ENCODE measurements at places on chromosomes 3 and 15. TPM values are rescaled to one million over a fixed set of nuclear protein-coding genes. Genes with fewer than 3 reads are reported as not detected.
A peak's percentile ranks its signal among the peaks of the same experiment; 100 is the strongest.

TMEM212 gene
- total RNA-seq, result not detected

ULK4 gene
- 5.7 TPM for total RNA-seq

MKRN2 gene
- 21.6 TPM for total RNA-seq

CLDN18 gene
- not detected for total RNA-seq

- DNase-seq, result no peak
These were observed 135.4 kb upstream of the MB21D2 start for GRCh38 chr3:193053046-193053435.

GRCh38 chr3:31452495-31453106 lies 80.1 kb upstream of the STT3B start:
- DNase-seq, result peak; percentile 28

DNA sequence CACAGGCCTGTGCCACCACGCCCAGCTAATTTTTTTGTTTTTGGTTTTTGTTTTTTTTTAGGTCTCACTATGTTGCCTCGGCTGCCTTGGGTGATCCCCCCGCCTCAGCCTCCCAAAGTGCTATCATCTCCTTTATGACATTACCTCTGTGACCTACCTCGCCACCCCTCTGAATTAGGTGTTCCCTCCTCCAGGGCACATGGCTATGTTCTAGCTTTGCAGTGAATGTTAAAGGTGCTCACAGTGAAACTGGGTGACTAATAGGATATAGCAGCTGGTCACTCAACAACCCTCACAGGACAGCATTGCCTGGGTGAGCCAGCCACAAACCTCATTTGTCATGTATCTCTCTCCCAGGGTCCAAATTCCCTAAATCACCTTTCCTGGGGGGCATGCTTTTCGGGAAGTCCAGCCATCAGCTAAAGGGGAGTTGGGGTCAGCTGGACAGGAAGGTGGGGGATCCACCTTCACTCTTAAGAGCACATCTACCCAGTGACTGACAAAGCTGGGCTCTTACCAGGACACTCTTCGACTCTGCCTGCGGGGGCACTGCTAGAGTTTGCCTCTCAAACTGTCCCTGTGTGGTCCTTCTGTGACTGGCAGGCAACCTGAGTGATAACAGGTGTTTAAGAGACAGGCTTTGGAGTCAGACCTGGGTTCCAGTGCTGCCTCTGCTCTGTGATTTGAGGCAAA lies 1.6 kb upstream of the TTLL3 start:
- DNase-seq, result no peak

DNA sequence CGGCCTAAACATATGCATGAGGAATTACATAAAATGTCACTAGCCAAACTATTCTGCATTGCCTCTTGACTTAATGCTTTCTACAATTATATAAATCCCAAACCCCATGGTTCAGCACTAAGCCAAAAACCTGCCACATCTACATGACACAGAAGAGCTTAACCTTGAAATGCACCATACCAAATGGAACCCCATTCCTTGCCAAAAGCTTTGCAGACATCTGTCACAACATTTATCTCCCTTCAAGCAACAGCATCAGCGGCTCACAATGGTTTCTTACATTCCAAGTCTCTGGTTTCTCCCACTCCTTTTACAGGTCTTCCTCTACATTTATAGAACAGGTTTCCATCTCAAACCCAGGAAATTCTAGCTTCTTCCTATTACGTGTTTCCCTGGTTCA lies 58.4 kb upstream of the GYG1 start:
- DNase-seq, result no peak

DNA sequence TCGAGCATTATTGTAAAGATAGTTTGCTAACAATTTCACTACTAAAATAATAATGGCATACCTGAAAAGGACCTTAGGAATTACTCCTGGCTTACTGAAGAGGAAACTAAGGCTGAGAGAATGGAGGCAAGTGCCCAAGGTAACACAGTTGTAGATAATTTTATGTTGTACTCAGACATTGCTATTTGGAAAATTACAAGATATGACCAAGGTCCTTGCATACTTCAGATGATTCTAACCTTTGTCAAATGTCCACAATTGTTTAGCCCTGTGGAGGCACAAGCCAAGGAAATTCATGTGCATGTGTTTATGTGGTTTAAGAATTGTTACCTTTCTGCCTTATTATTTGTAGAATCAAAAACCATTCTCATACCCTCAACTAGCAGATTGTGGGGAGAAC lies 105.7 kb downstream of the TUSC7 start:
- no peak for DNase-seq

DNA sequence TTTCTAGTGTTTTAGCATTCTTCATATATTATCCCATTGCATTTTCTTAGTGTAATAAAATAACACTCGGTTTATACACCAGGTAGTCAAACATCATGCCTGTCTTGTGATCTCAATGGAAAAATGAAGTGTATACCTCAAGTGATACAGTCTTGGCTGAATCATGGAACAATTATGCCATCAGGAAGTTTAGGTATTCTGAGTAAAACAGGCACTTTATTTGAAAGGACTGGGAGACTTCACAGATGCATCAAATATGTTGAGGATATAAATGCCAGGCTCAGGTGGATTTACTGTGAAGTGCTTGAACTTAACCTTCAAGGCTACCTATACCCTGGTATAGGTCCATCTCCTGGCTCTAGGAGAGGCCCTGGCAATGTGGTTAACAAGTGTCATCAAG lies 8.5 kb downstream of the TGFBR2 start:
- DNase-seq, result no peak

DNA sequence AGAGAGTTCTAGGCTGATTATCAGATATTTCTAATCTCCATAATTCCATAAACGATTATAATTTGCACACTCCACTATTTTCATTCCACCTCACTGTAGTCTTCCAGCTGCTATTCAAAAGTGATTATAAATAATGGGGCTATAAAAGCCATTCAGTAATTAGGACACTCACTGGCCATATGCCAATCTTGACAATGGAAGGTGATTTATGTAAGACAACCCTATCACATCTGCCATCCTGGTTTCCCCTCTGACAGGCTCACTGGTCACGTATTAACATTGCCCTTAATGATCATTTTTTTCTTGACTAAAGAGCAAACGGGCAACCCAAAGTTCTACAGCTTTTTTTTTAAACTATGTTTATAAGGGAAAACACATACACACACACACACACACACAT lies 402.4 kb downstream of the MAGI1 start:
- no peak for DNase-seq

GRCh38 chr3:168094877-168095610 lies 680 bp downstream of the GOLIM4 start:
- DNase-seq, result peak; percentile 75

- no peak for DNase-seq
These were observed 159.0 kb downstream of the NSUN3 start for GRCh38 chr3:94221829-94222228.

- no peak for DNase-seq
These were observed 256.3 kb upstream of the SEMA6D start for GRCh38 chr15:47460795-47461573.

DNA sequence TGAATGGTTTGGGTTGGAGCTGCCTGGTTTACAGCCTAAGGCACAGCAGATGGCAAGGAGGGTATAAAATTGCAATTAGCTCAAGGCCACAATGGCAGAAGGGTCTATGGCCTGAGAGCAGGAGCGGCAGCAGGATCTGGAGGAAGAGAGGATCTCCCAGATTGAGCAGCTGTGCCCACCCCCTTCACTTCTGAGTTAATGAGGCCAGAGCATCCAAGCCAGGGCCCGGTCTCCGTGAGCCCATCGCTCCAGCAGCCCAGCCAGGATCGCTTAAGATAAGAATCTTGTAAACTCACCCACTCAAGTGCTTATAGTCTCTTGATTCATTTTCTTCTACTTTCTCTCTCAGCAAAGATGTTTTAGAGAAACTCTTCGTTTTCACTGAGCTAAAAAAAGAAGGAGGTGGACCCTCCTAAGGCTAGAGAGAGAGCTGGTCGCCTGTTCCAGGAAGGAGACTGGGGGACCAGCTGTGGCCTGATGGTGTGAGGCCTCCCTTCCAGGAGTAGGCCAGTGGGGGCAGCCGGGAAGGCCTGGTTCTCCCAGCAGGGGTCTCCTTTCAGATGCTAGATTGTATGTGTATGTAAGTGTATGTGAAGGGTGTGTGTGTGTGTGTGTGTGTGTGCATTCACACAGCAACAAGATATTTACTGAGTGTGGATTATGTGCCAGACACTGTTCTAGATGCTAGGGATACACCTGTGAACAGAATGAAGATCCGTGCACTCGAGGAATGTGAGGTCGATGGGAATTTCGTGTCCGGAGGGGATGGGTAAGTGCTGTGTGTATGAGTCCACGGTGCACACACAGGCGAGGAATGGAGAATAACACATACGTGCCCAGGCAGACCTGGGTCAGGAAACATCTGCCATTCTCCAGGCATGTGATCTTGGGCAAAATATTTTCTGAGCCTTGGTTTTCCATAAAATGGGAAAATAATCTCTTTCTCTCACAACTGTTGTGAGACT lies 18.6 kb downstream of the MAGEF1 start:
- DNase-seq, result no peak

DNA sequence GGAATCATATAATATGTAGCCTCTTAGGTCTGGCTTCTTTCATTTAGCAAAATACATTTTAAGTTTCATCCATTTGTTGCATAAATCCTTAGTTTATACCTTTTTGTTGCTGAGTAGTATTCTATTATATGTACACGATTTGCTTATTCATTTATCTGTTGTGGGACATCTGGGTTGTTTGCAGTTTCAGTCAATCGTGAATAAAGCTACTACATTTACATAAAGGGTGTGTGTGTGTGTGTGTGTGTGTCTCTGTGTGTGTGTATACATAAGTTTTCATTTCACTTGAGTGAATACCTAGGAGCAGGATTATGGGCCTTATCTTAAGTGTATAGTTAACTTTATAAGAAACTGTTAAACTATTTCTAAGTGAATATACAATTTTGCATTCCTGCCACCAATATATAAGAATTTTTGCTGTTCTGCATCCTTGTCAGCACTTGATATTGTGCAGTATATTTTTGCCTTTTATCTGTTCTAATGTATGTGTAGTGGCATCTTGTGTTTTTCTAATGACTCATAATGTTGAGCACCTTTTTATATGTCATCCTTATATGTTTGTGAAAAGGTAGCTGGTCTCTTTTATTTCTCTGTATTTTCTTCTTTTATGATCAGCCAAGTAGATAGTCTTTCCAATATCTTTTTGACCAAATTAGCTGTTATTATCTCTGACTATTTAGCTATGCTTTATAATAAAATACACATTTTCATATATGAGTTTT lies 55.0 kb downstream of the GLCE start:
- no peak for DNase-seq

- no peak for DNase-seq
These were observed 14.5 kb upstream of the RNU6-1 start for GRCh38 chr15:67854358-67854757.

- DNase-seq, result no peak
These were observed 451.1 kb upstream of the ATP11B start for GRCh38 chr3:182342252-182342651.

DNA sequence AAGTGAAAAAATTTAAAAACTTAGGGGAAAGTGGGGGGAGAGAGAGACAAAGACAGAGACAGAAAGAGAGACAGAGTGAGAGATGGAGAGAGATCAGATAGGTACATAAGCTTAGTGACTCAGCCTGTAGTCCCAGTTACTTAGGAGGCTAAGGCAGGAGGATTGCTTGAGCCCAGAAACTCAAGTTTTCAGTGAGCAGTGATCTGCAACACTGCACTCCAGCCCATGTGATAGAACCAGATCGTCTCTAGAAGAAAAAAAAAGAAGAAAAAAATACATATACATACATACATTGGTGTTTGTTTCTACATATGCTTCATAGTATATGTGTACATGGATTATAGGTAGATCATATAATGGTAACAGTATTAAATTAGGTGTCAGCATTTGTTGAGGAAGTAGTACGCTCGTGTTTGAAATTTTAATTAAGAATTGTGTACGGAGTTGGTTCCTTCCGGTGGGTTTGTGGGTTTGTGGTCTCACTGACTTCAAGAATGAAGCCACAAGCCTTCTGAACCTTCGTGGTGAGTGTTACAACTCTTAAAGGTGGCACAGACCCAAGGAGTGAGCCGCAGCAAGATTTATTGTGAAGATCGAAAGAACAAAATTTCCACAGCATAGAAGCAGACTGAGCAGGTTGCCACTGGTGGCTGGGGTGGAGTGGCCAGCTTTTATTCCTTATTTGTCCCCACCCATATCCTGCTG lies 38.3 kb upstream of the SNRPN start:
- DNase-seq, result no peak
